ENCODE measurements at places on chromosomes 3 and 15. TPM values are rescaled to one million over a fixed set of nuclear protein-coding genes. Genes with fewer than 3 reads are reported as not detected.

ISL2 gene
- 1.8 TPM for polyA plus RNA-seq

GOLGA8T gene
- not detected for polyA plus RNA-seq

REC114 gene
- not detected for polyA plus RNA-seq

GRCh38 chr3:156558389-156558788 lies 3.5 kb upstream of the SSR3 start:
- no peak for DNase-seq

- DNase-seq: no peak
Measured at GRCh38 chr3:11084098-11084497, 70.2 kb upstream of the HRH1 start.

DNA sequence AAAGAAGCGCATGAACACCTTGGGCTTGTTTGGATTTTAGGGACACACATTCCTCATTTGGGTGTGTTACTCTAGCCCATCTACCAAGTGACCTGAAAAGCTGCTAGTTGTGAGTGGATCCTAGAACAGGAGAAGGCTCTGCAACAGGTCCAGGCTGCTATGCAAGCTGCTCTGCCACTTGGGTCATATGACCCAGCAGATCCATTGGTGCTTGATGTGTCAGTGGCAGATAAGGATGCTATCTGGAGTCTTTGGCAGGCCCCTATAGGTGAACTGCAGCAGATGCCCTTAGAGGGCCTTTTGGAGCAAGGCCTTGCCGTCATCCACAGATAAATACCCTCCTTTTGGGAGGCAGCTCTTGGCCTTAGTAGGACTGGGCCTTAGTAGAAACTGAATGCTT lies 53.2 kb downstream of the PAQR5 start:
- no peak for DNase-seq

GRCh38 chr3:40969341-40969740 lies 230.0 kb upstream of the CTNNB1 start:
- no peak for DNase-seq

DNA sequence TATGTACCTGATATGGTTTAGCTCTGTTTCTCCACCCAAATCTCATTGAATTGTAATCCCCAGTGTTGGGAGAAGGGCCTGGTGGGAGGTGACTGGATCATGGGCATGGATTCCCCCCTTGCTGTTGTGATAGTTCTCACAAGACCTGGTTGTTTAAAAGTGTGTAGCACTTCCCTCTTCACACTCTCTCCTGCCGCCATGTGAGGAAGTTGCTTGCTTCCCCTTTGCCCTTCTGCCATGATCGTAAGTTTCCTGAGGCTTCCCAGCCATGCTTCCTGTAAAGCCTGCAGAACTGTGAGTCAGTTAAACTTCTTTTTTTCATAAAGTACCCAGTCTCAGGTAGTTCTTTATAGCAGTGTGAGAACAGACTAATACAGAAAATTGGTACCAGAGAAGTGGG lies 93.1 kb downstream of the C3orf70 start:
- DNase-seq: no peak

- DNase-seq: no peak
Measured at GRCh38 chr15:89997079-89997478, 4.0 kb upstream of the ZNF710 start.

CACNA2D2 gene
- 0.66 TPM for polyA plus RNA-seq

PRRT3 gene
- polyA plus RNA-seq: 1.7 TPM

DNA sequence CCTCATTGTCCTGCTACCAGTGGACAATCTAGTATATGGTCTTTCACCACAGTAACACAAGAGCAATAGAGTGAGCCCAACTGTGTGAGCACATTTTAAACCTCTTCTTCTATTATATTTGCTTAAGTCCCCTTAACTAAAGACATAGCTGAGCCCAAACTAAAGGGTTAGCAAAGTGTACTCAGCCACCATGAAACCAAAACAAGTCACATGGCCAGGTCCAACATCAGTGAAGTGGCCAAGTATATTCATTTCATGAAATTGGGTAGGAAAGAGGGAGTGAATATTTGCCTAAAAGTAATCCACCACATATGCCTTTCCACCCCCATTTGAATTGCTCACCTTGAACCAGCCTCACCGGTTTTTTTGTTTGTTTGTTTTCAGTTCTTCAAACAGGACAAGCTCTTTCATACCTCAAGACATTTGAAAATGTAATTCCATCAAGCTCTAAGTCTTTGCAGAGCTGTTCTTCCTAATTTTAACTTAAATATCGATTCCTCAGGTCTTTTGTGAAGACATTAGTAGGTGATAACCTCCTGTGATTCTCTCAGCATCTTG lies 327.0 kb upstream of the SEMA6D start:
- DNase-seq: no peak

DNA sequence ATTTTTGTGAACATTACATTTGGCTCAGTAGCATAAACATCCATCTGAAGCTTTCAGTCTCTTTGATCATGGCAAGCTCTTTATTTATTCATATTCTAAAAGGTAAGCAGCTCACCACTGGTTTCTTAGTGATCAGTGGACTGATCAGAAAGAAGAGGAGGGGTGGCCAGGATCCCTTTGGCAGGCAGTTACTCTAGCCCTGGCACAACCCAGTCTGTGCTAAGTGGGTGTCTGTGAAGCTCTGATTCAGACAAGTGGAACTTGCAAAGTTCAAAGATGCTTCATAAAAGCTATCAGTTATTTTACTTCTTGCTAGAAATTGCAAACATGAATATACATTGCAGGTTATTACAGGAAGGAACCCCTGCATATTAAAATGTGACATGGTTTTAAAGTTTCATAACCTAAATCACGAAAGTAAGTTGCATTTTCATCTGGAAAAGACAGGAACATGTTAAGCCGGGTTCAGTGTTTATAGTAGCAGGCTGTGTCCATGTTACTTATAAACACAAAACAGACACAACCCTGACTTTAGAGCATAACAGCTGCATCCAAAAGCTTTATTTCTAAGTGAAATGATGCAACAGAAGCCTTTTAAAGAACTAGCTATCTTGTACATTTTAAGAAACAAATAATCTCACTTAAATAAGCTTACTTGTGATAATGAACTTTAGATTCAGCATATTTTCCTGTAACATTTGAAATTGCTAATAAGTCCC lies 785.3 kb downstream of the MCTP2 start:
- no peak for DNase-seq

DNA sequence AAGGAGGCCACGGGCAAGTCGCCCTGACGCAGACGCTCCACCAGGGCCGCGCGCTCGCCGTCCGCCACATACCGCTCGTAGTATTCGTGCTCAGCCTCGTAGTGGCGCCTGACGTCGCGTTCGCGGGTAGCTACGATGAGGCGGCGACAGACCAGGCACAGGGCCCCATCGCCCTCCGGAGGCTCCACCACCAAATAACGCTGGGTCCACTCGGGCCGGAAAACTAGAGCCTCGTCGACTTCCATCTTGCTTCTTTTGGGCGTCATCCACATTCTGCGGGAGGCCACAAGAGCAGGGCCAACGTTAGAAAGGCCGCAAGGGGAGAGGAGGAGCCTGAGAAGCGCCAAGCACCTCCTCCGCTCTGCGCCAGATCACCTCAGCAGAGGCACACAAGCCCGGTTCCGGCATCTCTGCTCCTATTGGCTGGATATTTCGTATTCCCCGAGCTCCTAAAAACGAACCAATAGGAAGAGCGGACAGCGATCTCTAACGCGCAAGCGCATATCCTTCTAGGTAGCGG lies at the start of gene EPM2AIP1:
Gene EPM2AIP1 (minus strand): TSS at position 326 of the 520 bp plus-strand sequence. CDS start 54 bp downstream, at position 272.
- no peak for DNase-seq

PODXL2 gene
- 3.1 TPM for polyA plus RNA-seq

- no peak for DNase-seq
Measured at GRCh38 chr3:142595581-142595950, 627 bp upstream of the PLS1 start.

GJD2 gene
- not detected for polyA plus RNA-seq

SEC11A gene
- polyA plus RNA-seq: 23.1 TPM

DNA sequence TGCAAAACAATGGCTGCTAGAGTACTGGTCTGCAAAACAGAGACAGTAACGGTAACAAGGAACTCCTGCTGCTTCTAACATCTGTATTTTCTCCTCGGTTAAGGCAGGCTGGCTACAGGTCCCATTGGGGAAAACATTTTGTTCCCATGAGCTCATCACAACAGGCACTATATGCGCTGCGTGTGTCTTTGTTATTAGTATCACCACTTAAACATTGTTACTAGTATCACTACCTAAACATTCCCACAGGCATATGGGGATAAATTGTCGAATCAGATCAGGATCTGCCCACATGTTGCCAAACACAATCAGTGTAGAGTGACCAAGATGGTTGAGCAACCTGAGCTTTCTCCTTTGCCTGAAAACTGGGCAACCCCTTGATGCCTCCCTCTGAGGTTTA lies 77.2 kb downstream of the TOP2B start:
- DNase-seq: no peak

DNA sequence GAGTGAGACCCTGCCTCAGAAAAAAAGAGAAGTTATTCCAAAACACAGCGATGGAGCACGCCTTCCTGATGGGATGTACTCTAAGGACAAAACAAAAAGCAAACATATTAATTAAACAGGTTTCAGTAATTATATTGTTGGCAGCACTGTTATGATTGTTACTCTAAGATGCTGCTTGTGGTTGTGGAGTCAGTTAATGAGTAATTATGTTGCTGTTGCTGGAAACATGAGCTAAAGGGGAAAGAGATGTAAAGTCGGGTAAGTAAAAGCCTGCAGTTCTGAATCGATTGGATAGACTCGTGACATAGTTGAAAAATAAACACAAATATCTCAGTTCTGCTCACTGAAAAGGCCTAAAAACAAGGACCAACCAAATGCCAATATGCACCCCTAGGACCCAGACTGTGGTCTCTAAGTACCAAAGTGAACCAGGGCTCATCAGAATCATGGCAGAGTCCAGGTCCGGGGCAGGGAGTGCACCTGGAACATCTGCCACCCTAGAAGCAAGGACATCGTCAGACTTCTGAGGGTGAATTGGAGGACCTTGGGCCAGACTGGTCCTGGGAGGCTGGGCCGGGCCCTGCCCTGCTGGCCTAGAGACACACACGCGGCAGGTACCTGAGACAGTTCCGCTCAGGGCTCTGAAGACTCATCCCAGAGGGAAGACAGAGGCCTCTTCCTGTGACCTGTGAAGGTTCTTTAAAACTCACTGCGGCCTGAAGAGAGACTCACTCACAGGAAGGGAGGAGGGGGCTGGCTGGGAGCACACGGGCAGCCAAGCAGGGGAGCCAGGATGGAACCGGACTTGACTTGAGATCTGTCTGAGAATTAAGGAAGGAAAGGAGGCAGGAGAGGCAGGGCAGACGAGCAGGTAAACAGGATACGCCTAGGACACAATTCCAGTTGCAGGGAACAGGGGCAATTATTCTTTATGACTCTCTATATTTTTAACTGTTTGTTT lies 140.5 kb downstream of the LRRK1 start:
- DNase-seq: no peak

DNA sequence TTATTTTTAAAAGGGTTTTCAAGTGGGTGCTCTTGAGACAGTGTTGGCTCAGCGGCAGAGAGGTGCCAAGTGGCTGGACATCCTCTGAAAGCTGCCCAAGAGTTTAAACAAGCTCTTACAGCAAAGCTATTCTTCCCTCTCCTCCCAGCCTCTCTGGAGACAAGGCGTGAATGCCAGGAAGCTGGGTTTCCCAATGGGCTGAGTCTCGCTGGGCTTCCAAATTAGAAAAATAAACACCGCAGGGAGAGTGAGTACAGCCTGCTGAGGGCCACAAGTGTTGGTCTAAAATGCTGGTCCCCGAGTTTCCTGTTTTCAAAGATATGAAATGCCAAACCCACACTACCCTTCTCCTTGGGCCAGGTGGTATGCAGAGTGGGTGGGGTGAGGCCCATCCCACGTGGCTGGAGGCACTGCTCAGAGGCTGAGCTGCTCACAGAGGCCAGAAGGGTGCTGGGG lies 36.4 kb downstream of the ZDHHC3 start:
- DNase-seq: no peak

GRCh38 chr3:19946832-19947548 lies at the start of gene RAB5A:
TSS of gene RAB5A (plus strand) at chr3:19947097. CDS start at chr3:19950899, 3,802 bp downstream.
- peak; percentile 99 for DNase-seq

DNA sequence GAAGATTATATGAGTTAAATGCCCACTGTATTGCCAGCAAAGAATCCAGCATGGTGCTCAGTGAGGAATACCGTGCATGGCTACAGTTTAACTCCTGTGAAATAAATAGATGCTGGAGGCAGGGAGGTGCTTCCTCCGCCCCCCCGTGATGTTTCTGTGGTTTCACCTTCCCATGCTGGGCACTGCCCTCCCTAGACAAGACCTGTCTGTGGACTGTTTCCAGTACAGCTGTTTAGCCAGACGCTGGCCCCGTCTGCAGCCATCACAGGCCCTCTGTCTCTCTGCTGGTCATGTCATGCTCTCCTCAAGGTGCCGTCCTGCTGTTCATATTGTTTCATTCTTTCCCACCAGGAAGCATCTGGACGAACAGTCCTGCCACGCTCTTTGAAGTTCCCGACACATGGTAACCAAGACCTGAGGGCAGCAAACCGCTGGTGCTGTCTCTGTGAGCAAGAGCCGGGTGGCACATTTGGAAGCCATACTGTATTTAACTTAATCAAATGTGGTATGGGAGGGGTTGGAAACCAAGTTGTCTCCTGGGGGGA lies 31.4 kb downstream of the GOLGA8S start:
- DNase-seq: no peak
